SIG-M5 (cell line): ENCODE measurements at places on chromosomes 6 and 20.

DNA sequence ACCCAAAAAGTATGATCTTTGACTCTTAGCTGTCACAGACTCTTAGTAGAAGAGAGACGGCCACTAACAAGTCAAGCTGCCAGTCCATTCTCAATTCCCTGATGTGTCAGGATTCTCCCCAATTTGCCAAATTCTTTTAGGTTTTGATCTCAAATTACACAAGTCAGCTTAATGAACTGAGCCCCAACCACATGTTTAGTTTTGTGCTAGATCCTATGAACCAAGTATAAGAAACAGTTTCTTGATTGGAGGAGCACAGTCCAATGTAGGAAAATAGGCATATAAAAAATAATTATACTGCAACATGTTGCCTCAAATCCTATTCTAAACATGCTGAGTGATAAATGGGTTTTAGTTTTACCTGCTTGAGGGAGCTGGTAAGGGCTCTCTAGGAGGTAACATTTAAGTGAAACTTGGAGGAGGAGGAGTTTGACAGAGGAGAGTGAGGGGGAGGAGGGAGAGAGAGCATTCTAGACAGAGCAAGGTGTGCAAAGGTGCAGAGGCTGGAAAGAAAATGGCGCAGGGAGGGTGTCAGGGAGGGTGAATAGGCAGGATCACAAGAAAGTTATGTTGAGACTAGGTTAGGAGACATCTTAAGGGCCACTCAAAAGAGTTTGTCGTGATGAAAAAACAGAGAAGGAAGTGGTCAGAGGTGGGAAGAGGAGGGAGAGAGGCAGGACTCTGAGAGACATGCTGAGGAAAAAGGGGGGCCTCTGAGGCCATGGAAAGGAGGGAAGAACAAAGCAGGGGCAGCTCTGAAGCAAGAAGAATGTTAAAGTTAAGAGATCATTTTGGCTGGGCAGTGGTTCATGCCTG is 22.8 kb upstream of the FAM83C start:
- no peak for DNase-seq

GRCh38 chr6:35260591-35261570 is 1.3 kb downstream of the ZNF76 start:
- DNase-seq, result no peak

- no peak for DNase-seq
Observed at GRCh38 chr6:137860394-137861005, 6.6 kb upstream of the TNFAIP3 start.

DNA sequence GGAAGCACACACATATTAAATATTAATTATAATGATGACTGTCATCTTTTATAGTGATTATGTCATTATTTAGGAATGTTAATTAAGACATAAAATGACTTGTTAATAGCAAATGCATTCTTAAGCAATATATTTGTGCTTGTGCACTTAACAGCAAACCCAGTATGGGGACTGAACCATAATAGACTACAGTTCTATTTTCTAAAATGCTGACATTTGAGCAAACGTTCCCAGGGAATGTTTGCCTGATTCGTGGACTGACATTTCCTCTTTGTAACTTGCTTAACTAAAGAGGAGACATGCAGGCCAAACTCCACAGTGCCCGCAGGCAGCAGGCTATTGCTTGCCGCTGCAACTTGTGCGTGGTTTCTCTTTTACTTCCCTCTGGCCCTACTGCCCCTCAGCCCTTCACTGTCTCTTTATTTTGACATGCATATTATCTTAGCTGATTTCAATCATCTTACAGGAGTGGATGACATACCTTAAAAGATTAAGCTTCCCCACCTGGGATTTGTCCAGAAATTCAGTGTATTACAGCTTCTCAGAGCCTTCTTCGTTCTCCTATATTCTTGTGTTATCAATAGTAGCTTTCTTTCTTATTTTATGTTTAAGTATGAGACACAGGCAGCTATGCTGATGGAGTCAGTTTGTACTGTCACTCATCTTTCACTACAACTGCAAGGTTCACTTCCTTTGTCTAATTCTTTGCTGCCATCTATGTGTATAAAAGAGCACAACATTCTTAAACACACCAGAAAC is 141.5 kb downstream of the GMDS start:
- DNase-seq, result no peak

GRCh38 chr6:65760285-65760684 is 53.3 kb upstream of the EYS start:
- DNase-seq, result no peak

DNA sequence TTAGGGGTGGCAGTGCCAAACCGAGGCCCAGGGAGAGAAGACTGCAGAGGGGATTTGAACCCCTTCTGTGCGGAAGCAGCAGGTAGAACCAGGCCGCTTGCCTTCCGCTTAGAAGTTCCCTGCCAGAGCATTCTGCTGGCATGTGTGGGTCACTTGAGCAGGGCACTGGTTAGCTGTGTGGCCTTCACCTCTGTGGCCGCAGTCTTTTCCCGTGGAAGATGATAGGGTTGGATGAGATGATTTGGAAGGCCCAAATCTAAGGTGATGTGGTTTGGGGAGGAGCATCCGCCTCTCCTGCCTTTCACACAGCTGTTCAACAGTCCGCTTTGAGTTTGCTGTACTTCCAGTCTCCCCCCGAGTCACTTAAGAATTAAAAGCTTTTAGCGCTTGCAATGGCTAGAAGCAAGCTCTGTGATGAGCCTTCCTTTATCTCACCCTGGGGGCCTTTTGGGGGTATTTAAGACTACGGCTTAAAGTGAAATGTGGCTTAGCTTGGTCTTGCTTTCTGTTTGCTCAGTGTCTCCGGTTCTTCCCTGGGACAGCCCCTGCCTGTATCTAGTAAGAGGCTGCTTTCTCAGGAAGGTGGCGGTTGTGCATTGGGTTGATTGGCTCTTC is 743 bp downstream of the CMTR1 start:
- no peak for DNase-seq

DNA sequence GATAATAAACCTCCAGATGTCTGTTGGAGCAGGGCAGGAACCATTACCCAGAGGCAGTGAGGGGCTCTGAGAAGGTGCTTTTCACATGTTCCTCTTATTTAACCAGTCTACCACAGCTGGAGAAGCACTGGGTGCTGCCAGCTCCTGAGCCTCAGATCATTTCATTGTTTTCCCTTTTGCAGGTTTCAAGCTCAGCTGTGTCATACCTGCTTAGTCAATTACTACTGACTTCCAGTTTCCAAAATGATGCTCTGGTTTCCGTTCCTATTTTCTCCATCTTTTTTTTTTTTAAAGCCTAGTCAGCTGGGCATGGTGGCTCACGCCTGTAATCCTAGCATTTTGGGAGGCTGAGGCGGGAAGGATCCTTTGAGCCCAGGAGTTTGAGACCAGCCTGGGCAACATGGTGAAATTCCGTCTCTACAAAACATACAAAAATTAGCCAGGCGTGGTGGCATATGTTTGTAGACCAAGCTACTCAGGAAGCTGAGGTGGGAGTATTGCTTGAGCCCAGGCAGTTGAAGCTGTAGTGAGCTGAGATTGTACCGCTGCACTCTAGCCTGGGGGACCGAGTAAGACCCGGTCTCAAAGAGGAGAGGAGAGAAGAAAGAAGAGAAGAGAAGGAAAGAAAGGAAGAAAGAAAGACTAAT is 6.7 kb downstream of the FLOT1 start:
- DNase-seq, result no peak

DNA sequence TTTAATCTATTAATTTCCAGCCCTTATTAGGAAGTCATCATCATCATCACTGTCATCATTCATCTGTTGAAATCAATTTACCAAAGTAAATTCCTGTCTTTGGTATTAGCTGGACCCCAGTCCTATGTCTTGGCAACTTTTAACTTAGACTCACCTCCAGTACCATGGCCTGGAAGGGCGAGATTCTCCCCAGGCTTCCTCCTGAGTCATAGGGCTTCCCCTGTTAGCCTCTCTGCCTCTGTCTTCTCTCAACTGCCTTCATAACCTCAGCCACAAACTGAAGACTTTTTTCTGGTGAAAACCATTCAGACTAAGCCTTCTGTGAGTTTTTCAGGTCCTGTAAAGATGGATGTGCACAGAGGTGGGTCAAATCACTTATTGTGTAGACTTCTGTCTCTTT is 95.0 kb downstream of the NKAIN2 start:
- DNase-seq, result no peak

GRCh38 chr6:137581019-137581707 is 87.0 kb upstream of the OLIG3 start:
- no peak for DNase-seq

DNA sequence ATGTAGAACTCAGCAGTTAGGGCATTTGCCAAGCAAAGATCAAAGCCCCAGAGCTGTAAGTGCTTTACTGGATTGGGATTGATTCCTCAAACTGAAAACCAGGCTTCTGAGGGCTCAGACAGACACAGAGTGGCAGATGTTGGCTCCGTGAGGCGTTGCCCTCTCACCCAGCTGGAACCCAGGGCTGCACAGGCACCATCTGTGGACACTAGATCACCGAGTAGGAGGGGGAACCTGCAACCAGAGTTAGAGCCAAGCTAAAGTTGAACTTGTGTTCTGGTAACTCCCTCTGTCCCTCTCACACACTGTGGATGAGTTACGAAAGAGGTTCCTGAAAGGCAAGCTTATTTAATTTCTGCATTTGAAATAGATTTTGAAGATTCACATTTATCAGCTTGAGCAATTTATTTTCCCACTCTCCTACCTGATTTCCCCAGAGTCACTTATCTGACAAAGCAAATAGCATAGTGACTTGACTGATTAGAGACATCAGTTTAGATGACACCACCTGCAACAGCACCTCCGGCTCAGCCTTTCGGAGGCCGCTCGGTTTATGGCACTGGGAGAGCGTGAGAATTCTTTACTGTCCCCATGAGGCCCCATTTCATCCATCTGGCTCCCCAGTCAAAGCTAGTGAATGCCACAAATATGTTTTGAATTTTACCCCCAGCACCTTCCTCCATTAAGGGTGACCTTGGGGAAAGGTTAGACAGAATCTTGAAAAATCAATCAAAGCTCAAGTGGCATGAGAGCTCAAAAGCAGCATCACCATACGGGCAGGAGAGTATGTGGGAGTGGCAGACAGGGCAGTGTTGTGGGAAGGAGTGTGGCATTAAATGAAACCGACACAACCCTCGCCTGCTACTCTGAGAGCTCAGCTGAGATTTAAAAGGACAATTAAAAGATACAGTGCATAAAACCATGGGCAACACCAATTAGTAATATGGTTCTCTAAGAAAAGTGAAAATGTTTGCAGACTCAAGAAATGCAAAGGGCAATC is 48.5 kb downstream of the RPF2 start:
- no peak for DNase-seq

DNA sequence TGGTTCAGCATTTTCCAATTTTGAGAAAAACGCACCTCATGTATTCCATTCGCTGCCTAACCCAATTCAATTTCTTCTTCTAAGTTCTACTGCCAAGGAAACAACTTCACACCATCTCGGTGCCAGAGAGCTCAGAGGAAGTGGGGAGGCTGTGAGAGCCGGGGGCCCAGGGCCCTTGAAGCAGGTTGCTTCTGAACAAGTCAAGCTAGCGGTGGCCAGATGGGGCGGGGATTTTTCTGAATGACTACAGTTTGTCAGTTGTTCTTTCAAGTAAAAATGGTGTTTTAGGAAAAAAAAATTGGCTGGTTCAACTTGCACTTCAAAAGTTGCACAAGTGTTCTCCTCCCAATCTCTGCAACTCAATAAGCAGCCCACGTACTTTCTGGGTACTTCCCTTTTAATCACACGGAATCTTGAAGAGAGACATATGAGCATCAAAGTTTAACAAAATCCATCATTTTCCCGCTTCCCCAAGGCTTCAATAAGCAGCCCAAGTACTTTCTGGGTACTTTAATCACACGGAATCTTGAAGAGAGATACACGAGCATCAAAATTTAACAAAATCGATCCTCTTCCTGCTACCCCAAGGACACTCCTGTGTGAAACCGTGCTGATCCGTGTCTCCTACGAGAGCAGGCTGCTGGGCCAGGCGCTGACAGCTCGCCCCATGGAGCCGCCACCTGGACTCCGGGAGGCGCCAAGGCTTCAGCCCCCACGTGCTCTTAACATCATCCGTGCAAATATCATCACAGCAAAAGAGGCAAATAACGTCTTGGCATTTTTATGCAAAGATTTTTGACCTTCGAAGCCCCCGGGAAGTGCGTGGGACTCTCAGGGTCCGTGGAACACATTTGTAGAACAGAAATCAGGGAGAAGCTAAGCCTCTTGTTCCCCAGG is 186.7 kb upstream of the PDE10A start:
- DNase-seq, result no peak

DNA sequence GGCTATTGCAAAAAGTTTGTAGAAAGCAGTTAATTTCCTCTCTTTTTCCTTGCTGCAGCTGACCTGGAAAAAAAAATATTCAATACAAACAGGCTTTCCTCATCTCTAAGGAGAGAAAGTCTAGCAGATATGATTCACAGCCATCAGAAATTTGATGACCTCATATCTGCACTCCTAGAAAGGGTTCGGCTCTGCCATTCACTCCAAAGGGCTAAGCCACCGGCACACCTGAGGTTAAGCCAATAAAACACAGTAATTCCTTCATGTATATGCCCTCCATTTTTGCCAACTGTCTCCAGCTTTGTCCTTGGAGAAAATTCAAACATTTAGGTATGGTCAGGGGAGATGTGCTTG is 18.7 kb upstream of the LY86 start:
- DNase-seq, result no peak

- DNase-seq, result no peak
Observed at GRCh38 chr6:130159956-130160355, 62.8 kb downstream of the SAMD3 start.

DNA sequence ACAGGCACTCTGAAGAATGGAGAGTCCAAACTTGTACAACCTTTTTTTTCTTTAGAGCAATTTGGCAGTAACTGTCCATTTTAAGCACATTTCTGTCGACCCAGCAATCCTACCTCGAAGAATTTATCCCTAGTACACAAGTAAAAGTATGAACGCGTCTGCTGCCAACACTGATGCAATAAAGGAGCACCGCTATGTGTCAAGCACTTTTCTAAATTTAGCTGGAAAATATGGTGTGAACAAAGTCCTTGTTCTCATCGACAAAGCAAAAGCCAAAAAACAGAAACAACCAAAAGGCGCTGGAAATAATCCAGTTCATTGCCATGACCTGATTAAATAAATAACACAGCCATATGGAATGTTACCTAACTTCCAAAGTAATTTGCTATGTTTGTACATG is 1.1 kb downstream of the DPM1 start:
- no peak for DNase-seq

DNA sequence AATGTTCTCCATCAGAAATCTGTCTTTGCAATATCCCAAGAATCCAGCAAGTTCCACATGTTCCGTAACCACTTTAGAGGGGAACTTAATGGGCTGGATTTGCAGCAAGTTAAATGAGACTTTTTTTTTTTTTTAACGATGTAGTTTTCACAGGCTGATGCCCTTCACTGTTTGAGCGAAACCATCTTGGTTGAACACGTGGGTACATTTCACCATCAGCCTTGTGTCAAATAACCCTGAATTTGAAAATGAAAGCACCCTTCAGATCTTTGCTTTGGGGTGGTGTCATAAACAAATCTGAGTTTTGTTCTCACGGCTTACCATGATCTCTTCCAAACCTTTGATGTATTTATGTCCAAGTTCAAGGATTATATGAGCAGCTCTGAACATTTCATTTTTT is 73.7 kb upstream of the EXOC2 start:
- DNase-seq, result no peak

DNA sequence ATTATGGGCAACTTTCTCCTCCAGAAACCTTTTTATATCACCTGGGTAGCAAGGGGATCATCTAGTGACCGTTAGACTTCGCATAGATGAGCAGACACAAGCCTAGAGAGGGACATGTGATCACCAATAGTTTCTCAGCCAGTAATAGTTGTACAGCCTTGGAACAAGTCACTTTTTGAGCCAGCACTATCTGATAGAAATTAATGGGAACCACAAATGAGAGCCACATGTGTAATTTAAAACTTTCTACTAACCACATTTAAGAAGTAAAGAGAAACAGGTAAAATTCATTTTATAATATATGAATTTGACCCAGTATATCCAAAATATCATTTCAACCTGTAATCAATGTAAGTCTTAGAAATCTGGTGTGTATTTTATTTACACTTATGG is 592 bp upstream of the CTNNBL1 start:
- DNase-seq, result no peak
